ENCODE measurements at places on chromosomes 7 and 10.

GRCh38 chr7:97126483-97127171 is 9.1 kb downstream of the SDHAF3 start:
- DNase-seq: no peak

- DNase-seq: no peak
Measured at GRCh38 chr7:132783824-132784223, 207.6 kb upstream of the PLXNA4 start.

GRCh38 chr7:35762781-35763180 is 38.1 kb upstream of the SEPTIN7 start:
- DNase-seq: no peak

GRCh38 chr7:110253093-110253492 is 837.8 kb upstream of the LRRN3 start:
- DNase-seq: no peak

- DNase-seq: no peak
Measured at GRCh38 chr10:61898435-61898778, 3.1 kb upstream of the ARID5B start.

GRCh38 chr7:121204537-121204936 is 124.3 kb upstream of the WNT16 start:
- DNase-seq: no peak

DNA sequence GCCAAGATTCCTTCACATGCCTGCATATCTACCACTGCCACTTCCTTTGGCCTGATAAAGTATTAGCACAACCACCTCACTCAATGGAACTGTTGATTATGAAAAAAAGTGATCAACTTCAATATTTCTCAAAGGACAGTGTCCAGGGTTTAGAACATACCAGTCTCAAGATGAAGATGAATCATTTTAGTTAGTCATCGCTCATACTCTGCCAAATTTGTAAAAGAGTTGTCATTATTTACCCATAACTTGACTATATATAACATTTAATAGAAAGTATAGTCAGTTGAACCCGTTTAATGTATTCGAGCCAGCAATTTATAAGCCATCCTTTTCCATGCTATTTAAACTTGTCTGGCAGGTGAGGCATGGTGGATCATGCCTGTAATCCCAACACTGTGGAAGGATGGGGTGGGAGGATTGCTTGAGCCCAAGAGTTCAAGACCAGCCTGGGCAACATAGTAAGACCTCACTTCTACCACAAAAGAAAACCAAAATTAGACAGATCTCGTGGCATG is 33.2 kb downstream of the SPAM1 start:
- DNase-seq: no peak

DNA sequence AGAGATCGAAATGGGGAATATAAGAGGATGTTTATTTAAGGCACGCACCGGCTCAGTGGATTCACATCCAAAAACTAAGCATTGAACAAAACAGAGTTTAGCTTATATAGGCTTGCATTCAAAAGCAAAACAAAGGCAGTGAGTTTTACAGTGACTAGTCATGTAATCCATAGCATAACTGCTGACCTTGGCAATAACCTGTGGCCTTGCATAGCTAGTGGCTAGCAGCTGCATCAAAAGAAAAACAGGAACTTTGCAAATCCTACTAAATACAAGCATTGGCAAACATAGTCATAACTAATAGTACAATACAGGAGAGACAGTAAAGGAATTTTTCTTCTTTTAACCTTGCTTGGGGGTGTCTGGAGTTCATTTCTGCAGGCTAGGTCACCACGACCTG is 9.7 kb upstream of the ZNF485 start:
- DNase-seq: no peak

GRCh38 chr7:85341121-85341520 is 154.3 kb upstream of the SEMA3D start:
- DNase-seq: no peak

- DNase-seq: no peak
Measured at GRCh38 chr7:114695182-114695581, 226.7 kb upstream of the MDFIC start.

GRCh38 chr10:49407552-49408137 is 11.8 kb upstream of the DRGX start:
- DNase-seq: peak; percentile 37

DNA sequence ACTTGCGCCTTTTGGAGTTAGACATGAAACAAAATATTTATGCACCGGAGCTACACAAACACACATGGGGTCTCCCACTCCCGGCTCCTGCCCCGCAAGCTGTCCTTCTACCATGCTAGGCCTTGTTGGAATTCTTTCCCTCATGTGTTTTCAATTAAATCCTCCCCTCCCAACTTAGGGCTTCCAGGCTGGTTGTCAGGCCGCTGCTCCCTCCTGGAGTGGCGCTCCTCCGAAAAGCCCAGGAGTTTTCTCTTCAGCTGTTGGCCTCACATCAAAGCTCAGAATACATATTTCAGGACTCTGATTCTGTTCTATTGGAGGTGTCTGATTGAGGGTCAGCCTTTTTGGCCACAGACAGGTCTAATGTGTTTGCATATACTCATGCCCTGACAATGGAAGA is 113.3 kb downstream of the FANK1 start:
- no peak for DNase-seq

DNA sequence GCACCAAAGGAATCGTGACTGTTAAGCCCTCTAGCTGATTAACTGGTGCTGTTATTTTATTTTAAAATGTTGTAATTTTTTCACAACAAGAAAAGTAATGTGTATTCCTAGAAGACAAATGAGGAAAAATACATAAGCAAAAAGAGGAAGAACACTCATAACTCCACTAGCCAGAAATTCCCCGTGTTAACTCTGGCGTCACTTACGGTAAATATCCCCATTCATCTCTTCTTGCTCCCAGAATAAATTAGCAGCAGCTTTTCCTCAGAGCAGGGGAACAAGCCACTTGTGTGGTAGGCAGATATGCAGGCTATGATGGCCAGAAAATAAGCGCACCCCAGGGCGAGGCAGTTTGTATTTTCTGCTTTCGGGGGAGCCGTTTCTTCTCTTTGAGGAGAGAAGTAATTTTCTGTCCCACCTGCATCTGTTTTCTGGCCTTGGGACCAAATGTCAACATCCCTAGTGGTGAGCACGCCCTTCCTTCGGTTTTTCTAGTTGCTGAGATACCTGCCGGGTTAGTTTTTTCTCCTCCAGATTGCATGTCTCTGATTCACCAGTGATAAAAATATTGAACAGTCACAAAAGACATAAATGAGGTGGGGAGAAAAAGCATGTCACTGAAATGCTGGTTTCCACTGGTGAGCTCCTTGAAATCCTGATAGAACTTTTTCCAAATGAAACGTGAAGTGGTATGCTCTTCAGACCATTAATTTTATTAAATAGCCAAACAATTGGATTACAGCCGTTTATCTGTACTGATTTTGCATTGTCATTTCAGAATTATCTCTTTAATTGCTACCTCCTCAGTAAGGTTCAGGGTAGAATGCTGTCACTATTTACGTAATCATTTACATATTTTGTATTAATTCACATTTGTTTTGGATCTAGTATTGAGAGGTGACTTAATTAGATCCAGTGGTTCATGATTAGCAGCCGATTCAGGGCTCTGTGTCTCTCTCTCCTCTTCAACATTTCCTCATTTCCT is 268.1 kb downstream of the CAMK1D start:
- DNase-seq: peak; percentile 32

- DNase-seq: no peak
Measured at GRCh38 chr10:13787015-13787421, 200.3 kb downstream of the PRPF18 start.

GRCh38 chr7:11450281-11450680 is 381.7 kb downstream of the THSD7A start:
- no peak for DNase-seq

GRCh38 chr7:3076700-3077099 is 33.0 kb upstream of the CARD11 start:
- no peak for DNase-seq

Data from SHP77 (cell line).